Fibroblast of skin of left biceps (primary cell): ENCODE measurements at places on chromosomes 16 and 17.

- no peak for DNase-seq
These were observed 59.6 kb downstream of the ANKFY1 start for GRCh38 chr17:4204190-4204589.

DNA sequence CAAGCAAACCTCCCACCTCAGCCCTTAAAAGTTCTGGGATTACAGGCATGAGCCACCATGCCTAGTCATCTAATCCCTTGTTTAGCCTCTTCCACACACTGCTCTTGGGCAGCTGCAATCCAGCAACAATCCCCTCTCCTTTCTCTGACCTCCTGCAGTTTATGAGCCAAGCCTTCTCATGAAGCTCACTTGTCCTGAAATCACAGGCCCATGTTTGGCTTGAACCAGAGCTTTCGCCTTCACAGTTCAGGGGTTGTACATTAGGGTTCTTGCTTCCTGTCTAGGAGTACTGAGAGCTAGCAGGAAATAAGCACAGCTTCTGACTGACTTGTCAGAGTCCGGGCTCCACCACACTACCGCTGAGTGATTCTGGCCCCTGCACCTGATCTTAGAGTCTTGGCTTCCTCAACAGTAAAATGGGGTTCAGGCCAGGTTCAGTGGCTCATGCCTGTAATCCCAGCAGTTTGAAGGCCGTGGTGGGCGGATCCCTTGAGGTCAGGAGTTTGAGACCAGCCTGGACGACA, 16.3 kb downstream of the ERAL1 start:
- no peak for DNase-seq

GRCh38 chr16:47136099-47136842, 7.5 kb downstream of the NETO2 start:
- no peak for DNase-seq

DNA sequence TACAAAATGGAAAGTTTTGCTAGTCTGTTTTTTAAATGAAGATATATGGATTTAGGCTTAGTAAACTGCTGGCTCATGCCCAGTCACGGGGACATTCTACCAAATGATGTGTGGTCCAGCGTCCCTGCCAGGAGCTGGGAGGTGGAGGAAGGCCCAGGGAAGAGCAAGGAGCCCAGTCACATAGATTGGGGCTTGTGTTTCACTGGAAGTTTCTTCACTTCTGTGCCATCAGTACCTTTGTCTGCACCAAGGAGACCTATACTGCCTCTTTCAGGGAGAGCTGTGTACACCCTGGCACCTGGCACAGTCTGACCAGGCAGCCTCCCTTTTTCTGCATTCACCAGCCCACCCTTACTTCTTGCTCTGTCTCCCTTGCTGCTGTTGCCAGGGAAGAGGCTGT, 32.6 kb upstream of the ERN1 start:
- no peak for DNase-seq

DNA sequence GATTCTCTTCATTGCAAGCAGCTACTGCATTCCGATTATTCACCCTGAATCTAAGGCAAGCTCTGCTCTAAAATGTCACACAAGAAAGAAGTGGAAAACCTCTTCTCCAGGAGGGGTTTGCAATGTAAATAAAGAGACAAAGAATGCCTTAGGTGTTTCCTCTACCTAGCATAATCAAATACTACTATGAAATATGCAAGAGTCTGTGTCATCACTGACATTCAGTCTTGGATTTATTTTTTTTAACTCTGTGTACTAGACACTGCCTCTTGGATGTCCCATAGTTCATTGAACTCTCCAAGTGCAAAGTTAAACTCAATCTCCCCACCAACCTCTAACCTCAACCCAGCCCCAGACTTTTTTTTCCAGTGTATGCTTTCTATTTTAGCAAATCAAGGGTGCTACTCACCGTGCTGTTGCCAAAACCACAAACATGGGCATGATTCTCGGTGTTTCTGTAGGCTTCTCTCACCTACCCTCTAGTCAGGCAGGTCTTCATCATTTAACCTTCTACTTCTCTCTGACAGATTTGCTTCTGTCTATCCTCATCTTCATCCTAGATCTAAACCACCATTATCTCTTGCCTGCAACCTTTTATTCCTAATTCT, 329.1 kb downstream of the CDH13 start:
- DNase-seq: no peak

- no peak for DNase-seq
These were observed 883.3 kb downstream of the CDH11 start for GRCh38 chr16:64238571-64238970.

DNA sequence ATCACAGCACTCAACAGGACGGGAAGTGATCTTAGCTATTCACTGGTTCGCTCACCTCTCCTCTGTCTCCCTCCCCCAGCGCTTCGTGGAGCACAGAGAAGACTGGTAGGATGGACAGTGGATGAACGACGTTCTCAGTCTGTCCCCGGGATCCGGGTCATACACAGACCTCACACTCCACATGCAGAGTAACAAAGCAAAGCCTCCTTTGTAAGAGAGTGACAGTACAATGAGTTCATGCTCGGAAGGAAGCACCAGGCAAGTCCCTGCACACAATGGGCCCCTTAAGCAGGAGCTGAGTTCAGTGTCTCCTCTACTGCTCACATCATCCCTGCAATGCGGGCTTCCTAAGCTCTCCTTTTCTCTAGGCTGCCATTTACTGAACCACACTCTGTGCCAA, 356.9 kb downstream of the C16orf95 start:
- no peak for DNase-seq

DNA sequence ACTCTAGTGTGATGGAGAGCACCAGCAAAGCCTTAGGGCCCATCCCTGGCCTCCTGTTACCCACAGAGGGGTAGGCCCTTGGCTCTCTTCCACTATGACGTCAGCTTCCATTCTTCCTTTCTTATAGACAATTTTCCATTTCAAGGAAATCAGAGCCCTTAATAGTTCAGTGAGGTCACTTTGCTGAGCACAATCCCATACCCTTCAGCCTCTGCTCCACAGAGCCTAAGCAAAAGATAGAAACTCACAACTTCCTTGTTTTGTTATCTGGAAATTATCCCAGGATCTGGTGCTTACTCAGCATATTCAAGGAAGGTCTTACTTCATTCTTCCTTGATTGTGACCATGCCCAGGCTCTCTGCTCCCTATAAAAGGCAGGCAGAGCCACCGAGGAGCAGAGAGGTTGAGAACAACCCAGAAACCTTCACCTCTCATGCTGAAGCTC, at the start of gene CCL8:
CCL8 (plus strand) TSS at position 397 of the 445 bp plus-strand sequence. CDS start 67 bp downstream, outside the sequence.
- no peak for DNase-seq

- no peak for DNase-seq
These were observed 42.8 kb downstream of the CMTM4 start for GRCh38 chr16:66653581-66654350.

GRCh38 chr16:86465434-86465833, 44.9 kb upstream of the FOXF1 start:
- no peak for DNase-seq

DNA sequence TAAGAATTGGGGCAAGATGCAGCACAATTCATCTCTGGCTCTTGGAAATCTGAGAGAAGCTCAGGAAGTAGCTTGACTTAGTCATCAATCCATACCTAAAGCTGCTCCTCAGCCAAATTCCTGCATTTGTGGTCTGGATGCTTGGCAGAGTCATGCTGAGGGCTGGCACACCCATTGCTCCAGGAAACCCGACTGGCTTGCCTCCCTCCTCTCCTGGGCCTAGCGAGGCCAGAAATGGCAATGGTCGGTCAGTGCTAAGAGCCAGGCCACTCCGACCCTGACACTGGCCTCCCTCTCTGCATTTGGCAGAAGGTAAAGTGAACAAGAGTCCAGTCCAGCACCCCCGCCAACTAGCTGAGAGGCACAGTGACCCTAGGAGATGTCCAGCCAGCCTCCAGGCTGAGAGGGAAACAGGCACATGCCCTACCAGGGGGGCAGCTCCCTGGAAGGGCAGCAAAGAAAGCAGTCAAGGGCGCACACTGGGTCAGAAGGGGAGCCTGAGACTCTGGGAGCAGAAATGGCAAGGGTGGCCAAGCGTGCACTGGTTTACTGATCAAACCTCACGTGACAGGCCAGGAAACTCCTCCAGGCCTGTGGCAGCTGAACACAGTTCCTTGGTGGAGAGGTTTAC, 10.0 kb downstream of the POLDIP2 start:
- peak; percentile 50 for DNase-seq

DNA sequence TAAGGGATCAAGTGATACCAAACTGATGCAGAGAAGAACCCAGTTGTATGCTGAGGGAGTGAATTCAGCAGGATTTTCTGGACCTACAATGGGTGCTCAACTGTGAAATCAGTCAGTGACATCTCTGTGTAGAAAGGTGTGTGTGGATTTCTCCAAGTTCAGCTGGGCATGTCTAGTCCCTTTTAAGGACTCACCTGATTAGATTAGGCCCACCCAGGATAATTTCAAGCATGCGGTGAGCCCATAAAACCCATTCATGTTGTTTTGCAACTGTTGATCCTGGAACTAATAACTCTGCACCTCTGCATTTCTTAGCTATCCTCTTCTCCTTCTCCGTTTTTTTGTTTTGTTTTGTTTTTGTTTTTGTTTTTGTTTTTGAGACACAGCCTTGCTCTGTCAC, 35.1 kb upstream of the DNAJA2 start:
- DNase-seq: no peak

GRCh38 chr17:29677221-29677791, 54.6 kb upstream of the CORO6 start:
- no peak for DNase-seq

DNA sequence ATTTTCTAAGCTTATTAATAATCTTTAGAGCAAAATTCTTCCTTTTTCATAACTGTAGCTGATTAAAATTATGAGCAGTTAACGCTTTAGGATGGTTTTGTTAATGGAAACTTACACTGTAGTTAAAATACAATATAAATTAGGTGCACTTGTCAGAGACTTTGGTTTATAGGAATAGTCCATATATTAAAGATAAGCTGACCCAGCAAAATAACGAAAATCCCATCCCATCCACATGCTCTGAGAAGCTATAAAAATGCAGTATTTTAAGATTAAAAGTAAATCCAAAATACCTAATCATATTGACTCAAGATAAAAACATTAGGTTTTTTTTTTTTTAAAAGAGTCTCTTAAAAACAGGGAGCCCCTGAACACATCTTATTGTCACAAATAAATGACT, 38.0 kb downstream of the CEP95 start:
- no peak for DNase-seq

DNA sequence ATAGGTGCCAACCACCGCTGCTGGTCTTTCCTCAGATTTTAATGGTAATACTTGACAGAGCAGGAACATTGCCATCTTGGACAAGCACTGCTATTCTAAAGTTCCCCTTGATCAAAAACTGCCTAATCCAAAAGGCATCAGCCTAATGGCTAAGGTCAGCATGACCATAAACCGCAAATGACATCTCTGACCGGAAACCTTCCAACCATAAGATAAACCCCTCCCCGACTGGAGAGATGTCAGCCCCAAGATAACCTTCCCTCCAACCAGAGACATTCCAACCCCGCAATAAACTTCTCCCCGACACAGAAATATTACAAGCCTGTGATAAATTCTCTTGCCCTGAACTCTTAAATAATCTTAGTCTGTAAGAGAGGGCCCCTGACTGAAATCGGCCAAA, 7.4 kb upstream of the DHX40 start:
- DNase-seq: no peak

DNA sequence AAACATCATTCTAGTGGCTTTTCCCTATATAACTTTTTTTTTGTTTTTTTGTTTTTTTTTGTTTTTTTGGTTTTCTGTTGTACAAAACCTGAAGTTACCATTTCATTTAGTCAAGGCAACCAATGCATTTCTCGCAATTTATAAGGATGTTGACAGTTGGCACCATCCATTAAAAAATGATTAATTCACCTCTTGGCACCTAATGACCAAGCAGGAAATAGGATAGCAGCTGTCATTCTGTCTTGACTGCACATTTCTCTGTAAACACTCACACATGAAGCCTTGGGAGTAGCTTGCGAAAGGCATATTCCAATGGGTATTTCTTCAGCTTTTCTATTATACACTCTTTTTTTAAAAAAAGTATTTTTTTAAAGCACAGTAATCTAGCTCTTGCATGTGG, 77.5 kb downstream of the SYCE1L start:
- no peak for DNase-seq

DNA sequence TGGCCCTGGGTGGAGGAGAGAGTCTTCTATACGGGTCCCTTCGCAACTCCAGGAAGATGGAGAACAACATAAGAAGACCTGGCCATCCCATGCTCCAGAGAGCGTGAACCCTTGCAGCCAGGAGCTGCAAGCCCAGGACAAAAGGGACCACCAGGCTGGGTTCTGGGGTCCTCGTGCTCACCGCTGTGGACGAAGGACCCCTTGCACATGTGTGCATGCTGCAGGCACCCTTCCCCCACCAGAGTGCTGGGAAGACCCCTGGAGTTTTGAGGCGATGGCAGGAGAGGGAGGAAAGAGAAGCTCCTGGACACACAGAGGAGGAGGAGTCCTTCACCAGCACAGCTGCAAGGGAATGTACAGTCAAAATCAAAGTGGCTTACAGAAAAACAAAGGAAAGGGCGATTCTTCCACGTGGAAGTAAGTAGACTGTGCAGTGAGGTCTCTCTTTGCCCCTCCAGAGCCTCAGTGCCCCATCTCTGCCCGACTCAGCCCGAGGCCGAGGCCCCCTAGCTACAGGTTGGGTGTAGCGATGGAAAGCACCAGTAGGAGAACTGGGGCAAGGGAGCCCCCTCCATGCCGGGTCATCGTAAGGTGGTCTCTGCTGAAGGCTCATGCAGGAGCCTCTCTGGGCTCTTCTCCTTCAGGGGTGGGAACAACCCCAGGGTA, 51.3 kb downstream of the PIMREG start:
- DNase-seq: no peak

DNA sequence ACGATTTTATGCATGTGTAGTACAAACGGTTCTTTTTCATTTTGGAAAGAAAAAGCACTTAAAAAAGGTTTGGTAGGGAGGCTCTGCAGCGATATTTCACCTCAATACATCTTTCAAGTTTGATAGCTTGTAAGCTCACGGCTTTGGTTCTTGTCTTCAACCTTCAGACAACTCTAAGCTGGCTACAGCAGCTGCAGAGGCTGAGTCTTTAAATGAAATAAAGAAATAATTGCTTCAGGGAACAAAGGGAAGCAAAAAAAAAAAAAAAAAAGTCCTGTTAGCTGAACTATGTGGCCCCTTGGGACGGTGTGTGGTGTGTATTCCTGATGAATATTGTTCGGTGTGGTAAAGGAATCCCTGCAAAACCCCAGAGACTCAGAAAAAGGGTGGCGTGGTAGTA, 265.1 kb downstream of the NTN1 start:
- DNase-seq: no peak

GRCh38 chr16:674968-675883, at the start of gene RHBDL1:
TSS of gene RHBDL1 (plus strand) at chr16:675671. CDS start at chr16:675791, 120 bp downstream.
- no peak for DNase-seq

DNA sequence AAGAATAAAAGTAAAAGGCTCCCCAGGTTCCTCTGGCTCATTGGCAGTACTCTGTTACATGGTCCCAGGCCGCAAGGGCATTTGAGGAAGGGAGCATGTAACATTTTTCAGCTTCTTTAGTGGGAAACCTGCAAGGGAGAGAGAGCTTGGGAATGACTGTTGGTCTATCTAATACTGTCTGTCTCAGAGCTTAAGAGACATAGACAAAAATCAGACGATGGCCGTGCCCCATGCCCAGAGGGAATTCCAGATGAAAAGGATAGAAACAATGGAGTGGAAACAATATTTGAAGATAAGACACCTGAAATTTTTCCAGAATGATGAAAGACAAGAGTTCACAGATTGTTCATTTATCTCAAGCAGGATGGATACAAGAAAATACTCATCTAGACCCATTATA, 48.1 kb upstream of the ADORA2B start:
- DNase-seq: no peak

- no peak for DNase-seq
These were observed 168.6 kb downstream of the HAPSTR1 start for GRCh38 chr16:9259914-9260608.
